ENCODE measurements at places on chromosomes 4 and X.
A peak's percentile ranks its signal among the peaks of the same experiment; 100 is the strongest.

GRCh38 chr4:118326585-118326984 is 26.2 kb downstream of the PRSS12 start:
- DNase-seq = no peak

GRCh38 chr4:8410641-8411271 is 29.8 kb downstream of the ACOX3 start:
- DNase-seq = peak; percentile 44

GRCh38 chr4:55172694-55173287 is 47.4 kb upstream of the KDR start:
- DNase-seq = no peak

DNA sequence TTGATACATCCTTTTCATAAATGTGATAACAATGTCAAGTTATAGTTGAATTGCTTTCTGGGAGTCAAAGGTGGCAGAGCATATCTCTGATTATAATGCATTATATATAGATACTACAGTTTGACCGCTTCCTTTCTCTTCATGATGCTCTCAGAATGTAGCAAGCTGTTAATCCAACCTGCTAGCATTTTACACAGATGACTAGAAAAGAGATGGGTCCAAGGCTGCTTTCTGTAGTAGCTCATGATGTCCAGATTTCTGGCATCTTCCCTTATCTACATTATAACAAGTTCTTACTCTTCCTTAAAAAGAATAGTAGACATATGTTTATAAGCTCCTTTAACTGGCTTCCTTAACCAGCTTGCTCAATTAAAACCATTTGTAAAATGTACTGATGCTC is 192.0 kb downstream of the NWD2 start:
- DNase-seq = no peak

GRCh38 chr4:71026086-71026485 is 32.6 kb downstream of the DCK start:
- peak; percentile 87 for DNase-seq

GRCh38 chrX:38970074-38970473 is 168.8 kb downstream of the MID1IP1 start:
- no peak for DNase-seq

GRCh38 chr4:1792832-1793495 is at the start of gene FGFR3:
TSS of gene FGFR3 (plus strand) at chr4:1793293. CDS start at chr4:1793935, 642 bp downstream.
- DNase-seq = peak; percentile 52

GRCh38 chr4:124224256-124224655 is 488.3 kb downstream of the ANKRD50 start:
- no peak for DNase-seq

GRCh38 chr4:10096978-10097335 is 19.6 kb downstream of the WDR1 start:
- DNase-seq = peak; percentile 27

DNA sequence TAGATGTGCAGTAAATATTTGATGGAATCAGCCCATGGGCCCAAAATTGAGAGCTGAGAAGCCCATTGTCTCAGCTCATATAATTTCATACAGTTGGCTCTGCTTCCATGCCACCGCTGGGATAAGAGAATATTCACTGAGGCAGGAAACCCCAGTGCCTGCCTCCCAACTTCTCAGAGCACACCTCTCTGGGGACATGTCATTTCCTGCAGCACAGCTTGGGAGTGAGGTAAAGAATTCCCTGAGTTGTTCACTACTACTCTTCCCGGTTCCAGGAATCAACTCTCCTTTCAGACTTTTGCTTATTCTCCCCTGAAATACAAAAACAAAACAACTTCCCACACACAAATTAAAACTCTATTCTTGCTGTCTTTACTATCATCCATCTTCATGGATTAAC is 389.3 kb downstream of the MAPK10 start:
- DNase-seq = no peak

DNA sequence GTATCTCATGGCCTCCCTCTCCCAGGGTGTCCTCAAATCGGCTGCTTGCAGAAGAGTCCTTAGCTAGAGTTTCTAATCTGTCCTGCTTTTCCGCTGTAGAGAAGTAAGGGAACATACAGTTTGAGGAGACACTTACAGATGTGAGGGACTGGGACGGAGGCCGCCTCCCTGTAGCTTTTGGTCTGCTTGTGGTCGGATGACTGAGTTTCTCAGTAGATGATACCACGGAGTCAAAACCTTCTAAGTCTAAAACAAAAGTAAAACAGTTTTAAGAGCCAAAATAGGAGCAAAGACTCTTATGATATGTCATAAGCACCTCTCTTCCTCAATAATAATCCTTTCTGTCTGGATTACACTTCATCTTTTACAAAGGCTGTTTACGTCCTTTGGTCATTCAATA is 34.5 kb upstream of the MAP3K15 start:
- no peak for DNase-seq

DNA sequence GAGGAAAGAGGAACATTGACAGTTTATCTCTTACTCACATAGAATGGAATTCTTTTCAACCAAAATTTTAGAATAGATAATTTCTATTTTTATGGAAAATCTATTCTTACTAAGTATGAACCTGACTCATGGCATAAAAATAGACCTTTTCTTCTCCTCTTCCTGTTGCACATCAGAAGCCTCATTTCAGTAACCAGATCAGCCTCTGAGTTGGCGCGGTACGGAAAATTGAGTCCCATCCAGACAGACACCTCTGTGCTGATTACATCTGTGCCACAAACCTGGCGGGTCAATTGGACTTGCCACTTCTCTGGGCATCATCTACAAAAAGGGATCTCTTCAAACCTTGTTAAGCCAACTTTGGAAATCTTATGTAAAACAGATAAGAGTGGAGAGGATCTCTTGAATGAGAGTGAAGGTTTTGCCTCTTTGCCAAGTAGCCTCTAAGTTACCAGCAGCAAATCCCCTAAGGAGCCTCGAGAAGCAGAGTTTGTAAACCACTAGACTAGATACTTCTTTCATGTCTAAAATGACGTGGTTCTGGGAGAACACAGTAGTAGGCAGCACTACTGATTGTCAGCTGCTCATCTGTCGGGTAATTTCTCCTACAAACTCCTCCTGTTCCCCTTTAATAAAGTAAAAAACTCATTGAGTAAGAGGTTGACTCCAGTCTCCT is 37.4 kb downstream of the TENM3 start:
- DNase-seq = no peak

DNA sequence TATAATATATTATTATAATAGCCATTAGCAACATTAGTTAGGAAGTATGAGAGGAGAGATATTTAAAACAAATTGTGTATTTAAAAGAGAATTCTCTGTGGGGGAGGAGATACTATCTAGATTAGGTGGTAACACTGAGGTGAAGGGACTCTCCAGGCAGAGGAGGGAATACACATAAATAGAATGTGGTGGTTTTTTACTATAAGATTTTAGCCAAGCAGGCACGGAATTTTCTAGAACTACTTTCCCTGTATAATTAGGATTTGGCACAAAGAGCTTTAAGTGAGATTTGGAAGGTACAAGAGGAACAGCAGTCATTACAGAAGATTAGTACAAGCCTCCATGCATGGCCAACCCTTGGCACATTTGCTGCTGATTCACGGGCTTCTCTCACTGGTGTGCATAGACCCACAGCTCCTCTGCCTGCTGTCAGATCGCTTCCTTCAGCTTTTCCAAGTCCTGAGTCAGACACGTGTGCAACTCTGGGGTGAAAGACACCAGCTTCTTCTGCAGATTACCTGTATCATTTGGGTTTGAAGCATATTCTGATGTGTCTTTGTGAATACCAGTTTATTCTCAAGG is 685.5 kb downstream of the KCTD8 start:
- DNase-seq = no peak

DNA sequence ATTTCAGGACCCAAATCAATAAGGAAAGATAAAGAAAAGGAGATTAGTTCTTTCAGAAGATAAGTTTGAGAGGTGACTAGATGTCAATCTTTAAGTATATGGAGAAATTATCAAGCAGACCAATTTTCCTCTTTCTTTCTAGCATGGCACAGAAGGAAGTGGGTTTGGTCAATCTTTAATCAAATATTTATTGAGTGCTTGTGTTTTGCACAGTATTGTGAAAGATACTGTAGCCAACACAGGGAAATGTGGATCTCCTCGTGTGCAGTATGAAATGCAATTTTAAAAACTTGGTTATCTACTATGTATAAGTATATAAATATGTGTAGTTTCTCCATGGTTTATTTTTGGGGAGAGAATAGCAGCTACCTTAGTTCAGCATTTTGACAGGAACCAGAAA is 655.2 kb downstream of the RAPGEF2 start:
- no peak for DNase-seq

DNA sequence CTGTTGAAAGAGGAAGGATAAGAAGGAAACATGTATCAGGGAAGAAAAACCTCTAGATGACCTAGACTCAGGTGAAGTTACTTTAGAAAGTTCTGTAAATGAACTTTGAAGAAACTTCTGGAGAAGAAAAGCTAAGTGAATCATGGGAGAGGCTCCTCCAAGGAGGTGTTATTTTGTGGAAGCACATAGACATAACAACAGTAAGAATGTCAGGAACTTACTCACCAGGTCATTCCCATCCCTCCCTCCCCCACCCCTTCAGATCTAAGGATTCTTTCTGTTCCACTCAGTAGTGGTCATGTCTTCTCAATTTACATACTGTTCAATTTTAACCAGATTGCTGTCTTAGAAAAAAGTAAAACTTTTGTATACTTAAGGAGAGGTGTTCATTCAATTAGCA is 310.5 kb upstream of the DDX53 start:
- DNase-seq = no peak

GRCh38 chr4:2961421-2961810 is 1.8 kb downstream of the NOP14 start:
- peak; percentile 14 for DNase-seq

- DNase-seq = no peak
Observed at GRCh38 chr4:150256225-150256620, 178.0 kb downstream of the DCLK2 start.

DNA sequence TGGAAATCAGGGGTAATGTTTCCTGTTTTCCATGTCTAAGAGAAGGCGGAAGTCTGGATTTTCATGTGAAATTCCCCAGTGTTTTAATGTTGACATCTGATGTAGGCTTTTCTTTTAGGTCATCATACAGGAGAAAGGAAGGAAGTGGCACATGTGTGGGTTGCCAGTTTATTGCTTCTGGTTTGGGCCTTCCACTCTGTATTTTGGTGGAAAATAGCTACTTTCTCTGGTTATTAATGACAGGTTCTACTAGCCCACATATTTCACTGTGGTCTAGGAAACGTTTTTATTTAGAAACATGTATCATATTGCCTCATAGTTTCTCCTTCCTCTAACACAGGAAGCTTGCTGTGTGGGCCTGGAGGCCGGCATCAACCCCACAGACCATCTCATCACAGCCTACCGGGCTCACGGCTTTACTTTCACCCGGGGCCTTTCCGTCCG is 7.2 kb downstream of the PDHA1 start:
- DNase-seq = no peak

- DNase-seq = no peak
Observed at GRCh38 chrX:39157796-39158195, 356.5 kb downstream of the MID1IP1 start.

DNA sequence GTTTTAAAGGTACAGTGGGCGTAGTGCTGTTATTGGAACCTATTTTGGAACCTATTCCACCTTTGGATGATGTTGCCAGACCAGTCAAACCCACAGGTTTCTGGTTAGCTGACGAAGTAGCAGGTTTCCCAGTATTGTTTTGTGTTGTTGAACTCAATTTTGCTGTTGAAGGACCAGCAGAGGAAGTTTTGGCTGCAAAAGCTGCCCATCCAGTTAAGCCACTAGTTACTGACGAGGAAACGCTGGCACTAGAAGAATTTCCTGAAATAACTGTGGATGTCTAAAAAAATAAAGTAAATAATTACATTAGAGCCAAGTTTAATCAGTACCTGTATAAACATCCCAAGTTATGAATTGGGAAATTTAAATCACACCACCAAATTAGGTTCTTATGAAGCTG is 25.5 kb downstream of the INTS12 start:
- no peak for DNase-seq

DNA sequence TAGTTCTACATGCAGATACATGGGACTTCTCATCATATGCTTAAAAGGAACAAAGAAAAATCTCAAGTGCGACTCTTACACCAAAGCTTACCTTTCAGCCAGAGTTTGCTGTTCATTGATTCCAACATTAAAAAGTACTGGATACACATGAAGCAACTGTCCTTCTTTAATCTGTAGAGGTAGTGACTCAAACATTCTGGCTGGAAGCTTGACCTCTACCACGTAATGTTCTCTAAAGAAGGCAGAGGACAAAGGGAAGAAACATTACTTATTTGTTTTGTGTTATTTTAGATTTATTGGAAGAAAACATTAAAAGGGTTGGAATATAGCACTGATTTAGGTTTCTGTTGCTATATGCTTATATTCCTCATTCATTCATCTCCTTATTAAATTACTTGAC is 476.1 kb downstream of the IL15 start:
- no peak for DNase-seq

DNA sequence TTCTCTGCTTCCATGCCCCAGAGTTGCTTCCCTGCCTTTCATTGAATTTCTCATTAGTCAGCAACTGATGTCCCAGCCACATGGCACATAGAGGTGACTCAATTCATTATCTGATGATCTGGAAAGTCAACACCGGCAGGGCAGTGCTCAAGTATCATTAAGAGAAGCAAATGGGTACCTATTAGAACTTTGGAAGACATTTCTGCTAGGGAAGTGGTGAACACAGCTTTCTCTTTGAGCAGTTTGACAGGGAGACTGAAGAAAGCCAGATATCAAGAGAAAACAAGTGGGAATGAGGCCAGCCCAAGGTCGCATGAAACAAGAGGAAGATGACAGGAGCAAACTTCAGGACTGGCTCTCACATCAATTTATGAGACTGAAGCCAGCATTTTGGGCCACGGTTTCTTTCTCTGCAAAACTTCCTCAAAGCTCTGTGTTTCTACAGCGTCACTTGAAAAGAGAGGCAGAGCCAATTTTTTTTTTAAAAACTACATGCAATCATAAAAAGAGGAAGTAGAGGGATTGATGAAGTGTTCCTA is 108.3 kb upstream of the RPS6KA3 start:
- DNase-seq = no peak

GRCh38 chrX:65488495-65488894 is 46.1 kb downstream of the LAS1L start:
- no peak for DNase-seq

DNA sequence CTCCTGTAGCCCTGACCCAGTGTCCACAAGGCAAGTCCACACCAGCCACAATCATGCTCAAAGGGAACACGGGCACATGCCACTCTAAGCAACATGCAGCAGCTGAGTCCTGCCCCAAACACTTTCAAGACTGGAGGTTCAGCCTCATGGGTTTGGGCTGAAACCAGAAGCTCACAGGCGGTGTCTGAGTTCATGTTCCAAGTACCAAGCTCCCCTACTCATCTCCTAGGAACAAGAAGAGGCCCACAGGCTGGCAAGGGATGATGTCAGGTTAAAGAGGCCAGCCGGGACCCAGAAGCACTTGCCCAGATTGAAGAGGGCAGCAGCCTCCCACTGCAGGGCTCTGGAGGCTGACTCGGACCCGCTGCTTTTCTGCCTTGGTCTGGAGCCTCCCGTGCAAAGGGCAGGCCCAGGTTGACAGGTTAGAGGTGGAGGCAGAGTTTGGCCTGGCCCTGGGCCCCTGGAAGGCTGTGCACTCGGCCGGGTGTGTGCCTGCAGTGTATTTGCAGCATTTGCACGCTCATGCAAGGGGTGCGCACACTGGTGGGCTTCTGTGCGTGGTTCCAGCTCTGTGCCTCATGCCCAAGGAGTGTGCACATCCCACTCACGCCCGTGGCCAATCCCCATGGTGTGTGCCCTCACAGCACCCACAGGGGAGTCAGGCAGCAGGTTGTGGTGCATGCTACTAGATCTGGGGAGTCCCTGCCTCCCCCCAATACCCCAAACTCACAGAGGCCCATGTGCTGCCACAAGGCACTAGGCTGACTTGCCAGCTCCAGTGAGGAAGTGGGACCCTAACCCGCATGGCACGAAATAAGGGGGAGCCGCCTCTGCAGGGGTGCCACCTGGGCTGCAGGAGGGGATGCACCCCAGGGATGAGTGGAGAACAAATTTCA is 2.4 kb downstream of the HMX1 start:
- no peak for DNase-seq
